ENCODE measurements at places on chromosomes 6 and 20.

DNA sequence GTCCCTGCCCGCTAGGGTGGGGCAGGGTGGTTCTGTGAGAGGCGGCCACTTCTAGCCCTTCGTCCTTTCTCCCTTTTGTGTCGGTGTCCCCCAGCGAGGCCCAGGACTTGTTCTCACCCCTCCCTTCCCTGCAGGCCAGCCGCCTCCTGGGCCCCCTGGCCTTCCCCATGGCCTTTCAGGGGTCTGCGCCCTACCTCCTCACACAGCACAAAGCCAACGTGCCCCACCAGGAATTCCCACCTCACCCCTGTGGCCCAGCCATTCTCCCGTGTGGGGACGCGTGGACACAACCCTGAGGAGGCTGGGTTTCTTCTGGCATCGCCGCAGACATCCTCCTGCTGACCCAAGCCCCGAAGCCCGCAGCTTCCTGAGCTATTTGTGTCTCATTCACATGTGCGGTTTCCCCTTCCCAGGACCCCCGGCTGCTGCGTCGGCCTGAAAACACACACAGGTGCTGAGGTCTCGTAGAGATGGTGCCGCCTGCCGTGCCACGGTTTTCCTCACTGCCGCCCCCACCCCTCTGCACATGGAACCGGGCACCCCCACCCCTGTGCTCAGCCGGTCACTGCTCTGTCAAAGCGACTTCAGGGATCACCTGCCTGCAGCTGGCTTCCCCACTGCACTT is 375.8 kb downstream of the CDH4 start:
- DNase-seq, result no peak

- no peak for DNase-seq
These were observed 3.6 kb downstream of the ADISSP start for GRCh38 chr20:3763671-3764601.

DNA sequence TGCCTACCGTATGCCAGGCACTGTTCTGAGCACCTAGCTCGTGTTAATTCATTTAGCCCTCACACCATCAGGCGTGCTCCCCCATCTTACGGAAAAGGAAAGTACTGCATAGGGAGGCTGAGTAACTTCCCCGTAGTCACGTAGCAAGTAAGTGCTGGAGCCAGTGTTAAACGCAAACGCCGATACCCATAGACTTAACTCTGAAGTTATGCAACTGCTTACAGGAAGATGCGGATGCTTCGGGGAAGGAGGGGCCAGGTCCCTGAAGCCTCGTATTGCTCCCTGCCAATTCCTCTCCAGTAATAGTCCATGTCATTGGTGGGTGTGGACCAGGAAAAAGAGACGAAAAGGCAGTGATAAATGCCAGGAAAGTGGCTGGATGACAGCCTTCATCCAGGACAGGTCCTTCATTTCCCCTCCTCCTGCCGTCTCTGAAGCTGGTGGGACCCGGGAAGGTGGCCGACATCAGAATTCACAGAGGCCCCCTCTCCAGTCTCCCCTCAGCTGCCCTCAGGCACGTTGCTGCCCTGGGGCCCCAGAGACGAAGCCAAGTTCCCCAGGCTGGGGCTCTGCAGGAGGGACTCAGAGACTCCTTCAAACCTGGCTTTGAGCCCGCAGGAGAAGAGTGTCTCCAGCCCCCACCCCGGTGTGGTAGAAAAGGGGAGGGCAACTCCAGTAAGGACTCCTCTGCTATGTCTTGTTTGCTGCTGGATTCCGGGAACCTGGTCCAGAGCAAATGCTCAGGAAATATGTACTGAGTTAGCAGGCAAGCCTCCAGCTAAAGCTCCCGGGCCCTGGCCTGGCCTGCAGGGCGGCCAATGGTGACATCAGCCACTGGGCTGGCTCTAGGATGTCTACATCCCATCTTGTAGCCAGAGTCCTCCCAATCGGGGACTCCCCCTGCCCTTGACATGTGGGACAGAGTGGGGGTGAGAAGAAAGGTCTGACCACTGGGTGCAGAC is 37.8 kb downstream of the RAB44 start:
- no peak for DNase-seq

- no peak for DNase-seq
These were observed 130.3 kb upstream of the BTN3A2 start for GRCh38 chr6:26234421-26235301.

GRCh38 chr20:57179265-57179664 is 87.2 kb downstream of the BMP7 start:
- no peak for DNase-seq

DNA sequence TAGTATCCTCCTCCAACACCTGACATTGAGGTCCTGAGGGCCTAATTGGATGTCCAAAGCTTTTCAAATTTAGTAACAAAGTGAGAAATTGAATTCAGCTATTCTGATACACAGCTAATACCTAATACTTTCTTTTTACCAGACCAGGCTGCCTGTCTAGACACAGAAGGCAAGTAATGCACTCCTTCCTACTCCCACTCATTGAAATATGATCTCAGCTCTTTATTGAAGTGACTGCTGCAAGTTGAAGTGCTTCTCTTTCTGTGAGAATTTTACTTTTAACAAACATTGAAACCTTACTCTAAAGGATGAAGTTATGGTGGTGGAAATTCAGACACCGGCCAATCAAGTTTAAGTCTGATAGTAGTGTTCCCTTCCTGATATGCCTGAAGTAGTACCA is 90.8 kb upstream of the OGFRL1 start:
- no peak for DNase-seq

GRCh38 chr20:25017257-25017803 is 24.8 kb upstream of the APMAP start:
- DNase-seq, result no peak

- DNase-seq, result no peak
These were observed 22.5 kb downstream of the JARID2 start for GRCh38 chr6:15268137-15268908.

- DNase-seq, result no peak
These were observed 192.6 kb upstream of the VGLL2 start for GRCh38 chr6:117072781-117073180.

GRCh38 chr6:42708096-42708495 is 14.3 kb downstream of the PRPH2 start:
- DNase-seq, result no peak

Data from GM18507 (cell line).